ENCODE measurements at places on chromosomes 3 and 15.

DNA sequence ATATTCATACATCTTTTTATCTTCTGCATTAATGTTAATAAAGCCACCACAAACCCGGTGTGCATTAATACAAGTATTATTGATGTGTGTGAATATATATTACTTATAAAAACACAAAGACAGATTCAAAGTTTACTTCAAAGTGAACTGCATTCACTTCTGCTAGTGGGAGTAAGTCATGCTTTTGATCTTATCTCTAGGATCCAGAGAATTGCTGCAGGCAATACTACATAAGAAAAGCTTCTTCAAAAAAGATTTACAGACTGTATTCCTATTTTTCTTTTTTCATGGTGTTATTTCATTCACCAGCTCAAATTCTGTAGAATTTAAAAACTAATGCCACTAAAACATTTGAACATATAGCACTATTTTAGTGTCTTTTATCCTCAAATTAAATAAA is 87.5 kb upstream of the CBLB start:
- H3K36me3 ChIP-seq: no peaks in the 10 kb centered on the region
- DNase-seq: no peak
- no peaks in the 10 kb centered on the region for H3K4me1 ChIP-seq
- no peaks in the 10 kb centered on the region for H3K27me3 ChIP-seq
- H3K27ac ChIP-seq: no peak overlapping the region

DNA sequence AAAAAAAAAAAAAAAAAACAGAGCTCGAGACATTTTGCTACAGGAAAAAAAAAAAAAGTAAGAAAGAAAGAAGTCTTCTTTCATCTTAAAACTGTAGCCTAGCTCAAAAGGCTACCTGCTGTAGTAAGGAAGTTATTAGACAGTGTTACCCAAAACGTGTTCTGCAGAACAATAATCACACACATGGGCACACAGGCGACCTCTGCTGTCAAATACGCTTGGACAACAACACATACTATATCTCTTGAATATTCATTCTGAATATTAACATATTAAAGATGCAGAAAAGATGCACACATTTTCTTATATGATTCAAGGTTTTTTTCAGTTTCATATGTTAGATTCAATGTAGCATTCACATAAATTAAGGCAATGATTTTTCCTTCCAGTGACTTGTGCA is 215.8 kb downstream of the ROBO1 start:
- H3K27me3 ChIP-seq: no peaks in the 10 kb centered on the region
- no peak overlapping the region for H3K27ac ChIP-seq
- H3K4me1 ChIP-seq: no peaks in the 10 kb centered on the region
- no peak for DNase-seq
- no peak overlapping the region for H3K4me3 ChIP-seq

DNA sequence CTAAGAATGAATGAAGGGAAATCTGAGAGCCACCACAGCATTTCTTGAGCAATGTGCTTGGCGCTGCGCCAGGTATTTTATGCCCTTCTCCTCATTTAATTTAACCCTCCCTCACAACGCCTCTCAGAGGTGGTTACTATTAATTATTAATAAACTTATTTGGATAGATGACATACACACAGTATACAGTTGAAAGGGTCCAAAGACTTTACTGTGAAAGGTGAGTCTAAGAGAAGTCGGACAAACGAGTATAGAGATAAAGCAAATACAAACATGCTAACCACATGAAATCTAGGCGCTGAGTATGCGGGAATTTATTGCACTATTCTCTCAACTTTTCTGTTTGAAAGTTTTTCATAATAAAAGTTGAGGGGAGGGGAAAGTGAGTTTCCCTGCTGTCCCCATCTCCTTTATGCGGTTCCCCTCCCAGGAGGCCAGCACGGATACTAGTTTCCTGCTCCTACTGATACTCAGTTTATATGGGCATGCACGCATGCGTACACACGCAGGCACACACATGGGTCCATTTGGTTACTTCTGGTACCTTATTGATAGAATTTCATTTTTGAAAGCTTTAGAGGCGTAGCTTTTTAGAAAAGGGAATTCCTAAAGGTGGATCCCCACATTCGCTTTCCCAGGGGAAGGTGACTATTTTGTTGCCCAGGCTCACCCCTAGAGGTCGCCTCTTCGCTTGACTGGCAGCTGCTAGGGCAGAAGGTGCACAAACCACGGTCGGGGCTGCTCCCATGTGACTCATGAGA is 28.5 kb upstream of the KCTD6 start:
- H3K4me3 ChIP-seq: no peak overlapping the region
- H3K27me3 ChIP-seq: no peaks in the 10 kb centered on the region
- H3K27ac ChIP-seq: no peak overlapping the region
- peak; percentile 77 for DNase-seq
- no peaks in the 10 kb centered on the region for H3K36me3 ChIP-seq

DNA sequence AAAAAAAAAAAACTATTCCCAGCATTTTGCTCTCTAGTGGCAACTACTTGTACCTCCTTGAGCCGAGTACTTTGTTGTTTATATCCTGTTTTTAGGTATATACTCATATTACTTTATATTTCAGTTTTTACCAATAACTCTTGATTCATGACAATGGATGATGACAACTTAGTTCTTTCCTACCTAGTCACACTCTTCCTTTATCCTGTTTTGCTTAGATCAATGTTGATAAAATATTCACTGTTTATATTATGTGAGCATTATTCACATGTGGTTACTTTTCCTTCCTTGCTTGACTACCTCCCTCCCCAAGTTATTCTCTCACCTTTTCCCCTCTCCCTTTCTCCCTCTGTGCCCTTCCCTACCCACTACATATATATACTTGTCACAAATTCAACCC is 53.7 kb downstream of the NKIRAS1 start:
- H3K27ac ChIP-seq: no peak overlapping the region
- no peaks in the 10 kb centered on the region for H3K27me3 ChIP-seq
- H3K36me3 ChIP-seq: no peaks in the 10 kb centered on the region
- peaks cover 49% of the 10 kb centered on the region for H3K4me1 ChIP-seq

DNA sequence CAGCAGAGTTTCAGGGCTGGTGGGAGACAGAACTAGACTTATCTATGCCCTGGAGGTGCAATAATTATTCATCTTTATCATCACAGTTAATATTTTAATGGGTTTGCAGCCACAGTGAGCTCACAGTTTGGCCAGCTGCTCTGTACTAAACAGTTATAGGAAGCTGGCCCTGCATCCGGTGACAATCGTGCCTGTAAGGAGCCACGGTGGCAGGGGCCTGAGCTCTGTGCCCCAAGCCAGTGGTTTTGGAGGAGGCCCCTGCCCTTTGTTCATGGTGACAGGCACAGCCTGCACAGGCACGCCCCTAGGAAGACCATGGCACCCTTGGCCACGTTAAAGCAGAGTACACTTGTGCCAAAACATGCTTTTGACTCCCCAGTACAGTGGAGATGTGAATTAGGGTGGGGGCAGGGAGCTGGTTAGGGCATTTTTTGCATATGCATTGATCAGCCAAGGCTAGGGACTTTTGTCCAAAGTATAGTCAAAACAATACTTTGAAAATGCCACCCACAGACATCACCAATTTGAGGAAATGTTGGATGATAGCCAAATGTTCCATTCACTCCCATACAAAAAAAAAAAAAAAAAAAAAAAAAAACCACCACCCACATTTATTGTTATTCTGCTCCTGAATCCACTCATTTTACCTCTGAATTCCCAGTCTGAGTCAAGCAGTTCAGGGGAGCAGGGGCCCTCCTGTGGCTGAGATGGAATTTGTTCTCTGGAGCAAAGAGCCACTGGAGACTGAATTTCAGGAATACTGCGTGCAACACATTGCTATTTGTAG is 3.4 kb upstream of the RFTN1 start:
- no peak overlapping the region for H3K4me3 ChIP-seq
- no peaks in the 10 kb centered on the region for H3K36me3 ChIP-seq
- peak; percentile 56 for DNase-seq
- peaks cover 16% of the 10 kb centered on the region for H3K4me1 ChIP-seq
- peaks cover 38% of the 10 kb centered on the region for H3K27me3 ChIP-seq

DNA sequence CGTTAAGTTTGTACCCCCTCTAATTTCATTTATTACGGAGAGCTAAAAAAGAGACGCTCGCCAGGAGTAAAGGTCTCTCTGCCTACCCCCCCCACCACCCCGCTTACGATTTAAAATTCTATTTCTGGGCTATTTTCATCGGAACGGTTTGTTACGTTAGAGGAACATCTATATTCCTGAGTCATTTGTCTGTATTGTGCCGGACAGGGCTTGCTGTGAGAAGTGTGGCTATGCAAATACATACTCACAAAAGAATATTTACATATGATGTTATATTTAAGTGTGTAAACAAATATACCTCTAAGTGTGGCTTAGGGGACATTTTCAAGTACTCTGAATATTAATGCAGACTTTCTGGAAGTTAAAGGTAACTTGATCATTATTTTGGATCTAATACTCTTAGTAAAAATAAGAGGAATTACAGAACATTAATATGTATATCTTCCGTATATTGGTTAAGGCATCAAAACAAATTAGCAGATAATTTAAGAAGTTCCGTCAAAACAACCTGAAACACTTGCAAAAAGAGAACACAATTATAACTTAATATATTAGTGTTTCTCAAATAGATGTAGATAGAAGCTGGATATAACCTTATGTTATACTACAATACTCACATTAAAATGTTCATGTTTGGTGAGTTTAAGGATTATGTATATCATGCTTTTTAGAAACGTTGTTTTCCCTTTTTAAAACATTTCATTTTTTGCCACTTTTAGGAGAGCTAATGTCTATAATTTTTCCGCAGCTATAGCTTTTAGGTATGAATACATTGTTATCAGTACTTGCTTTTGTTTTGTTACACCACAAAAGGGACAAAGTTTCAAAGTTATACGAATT is 1.6 kb upstream of the SHOX2 start:
- H3K4me3 ChIP-seq: no peak overlapping the region
- H3K27ac ChIP-seq: no peak overlapping the region
- H3K27me3 ChIP-seq: peaks cover 69% of the 10 kb centered on the region
- peaks cover 6% of the 10 kb centered on the region for H3K4me1 ChIP-seq

All from neural progenitor cell (in vitro differentiated cells).